Skeletal muscle tissue (tissue), 5 donors: ENCODE measurements at places on chromosomes 5 and 9. TPM values are rescaled to one million over a fixed set of nuclear protein-coding genes. Genes with fewer than 3 reads are reported as not detected.

LCN9 gene
- not detected for total RNA-seq

FOXD4 gene
- 0.52 TPM for total RNA-seq

SLC1A1 gene
- total RNA-seq: not detected

ACOT12 gene
- total RNA-seq: 0.52 TPM

PCDHA5 gene
- total RNA-seq: not detected

TRMT10B gene
- 2.1 TPM for total RNA-seq

GRM6 gene
- total RNA-seq: not detected

PSMB7 gene
- total RNA-seq: 215 TPM

ADAMTSL1 gene
- 18.3 TPM for total RNA-seq

ZNF618 gene
- 4.7 TPM for total RNA-seq

HSD17B3 gene
- total RNA-seq: 1.0 TPM

ROR2 gene
- 4.2 TPM for total RNA-seq

REEP5 gene
- total RNA-seq: 26.1 TPM

C7 gene
- 15.1 TPM for total RNA-seq

ECM2 gene
- total RNA-seq: 28.7 TPM

ZNF883 gene
- total RNA-seq: 3.1 TPM

DMRT3 gene
- total RNA-seq: under 0.01 TPM

MAMDC4 gene
- 0.52 TPM for total RNA-seq
